Activated naive CD4-positive, alpha-beta T cell treated with anti-CD3 and anti-CD28 coated beads for 36 hours (primary cell): ENCODE measurements at places on chromosomes 7 and 10.

GRCh38 chr10:93138113-93138870 is 64.6 kb downstream of the CYP26A1 start:
- no peak for DNase-seq

DNA sequence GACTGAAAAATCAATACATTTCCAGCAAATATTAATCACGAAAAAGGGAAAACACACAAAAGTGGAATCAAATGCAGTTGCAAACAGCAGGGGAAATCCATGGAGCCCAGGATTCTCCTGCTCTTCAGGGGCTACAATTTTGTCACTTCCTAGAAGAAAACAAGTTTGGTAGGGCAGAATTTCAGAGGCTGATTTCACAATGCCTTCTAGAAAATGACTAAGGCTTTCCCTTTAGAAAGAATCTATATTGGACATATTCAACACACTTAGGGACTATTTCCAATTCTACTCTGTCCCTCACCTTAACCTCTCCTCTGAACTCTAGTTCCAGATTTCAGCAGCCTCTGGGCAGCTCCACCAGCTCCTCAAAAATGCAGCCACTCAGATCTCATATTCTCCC is 111.3 kb downstream of the HECTD2 start:
- DNase-seq, result no peak

GRCh38 chr10:102630663-102631062 is 13.6 kb upstream of the TRIM8 start:
- no peak for DNase-seq

DNA sequence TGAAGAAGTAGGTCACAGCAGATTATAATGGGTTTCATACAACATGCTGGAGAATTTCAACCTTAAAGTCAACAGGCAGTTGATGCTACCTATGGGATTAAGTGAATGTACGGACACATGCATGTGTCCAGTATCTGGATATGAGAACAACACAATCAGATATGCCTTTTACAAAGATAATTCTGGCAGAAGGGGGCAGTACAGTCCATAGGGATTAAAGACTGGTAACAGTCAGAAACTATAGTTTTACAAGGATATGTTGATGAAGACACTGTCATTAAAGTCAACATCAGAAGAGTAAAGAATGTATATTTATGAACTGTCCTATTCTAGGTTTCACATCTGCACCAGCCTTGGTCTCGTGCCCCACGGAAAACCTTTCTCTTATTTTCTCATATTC is 41.5 kb downstream of the ANKMY2 start:
- DNase-seq, result no peak

DNA sequence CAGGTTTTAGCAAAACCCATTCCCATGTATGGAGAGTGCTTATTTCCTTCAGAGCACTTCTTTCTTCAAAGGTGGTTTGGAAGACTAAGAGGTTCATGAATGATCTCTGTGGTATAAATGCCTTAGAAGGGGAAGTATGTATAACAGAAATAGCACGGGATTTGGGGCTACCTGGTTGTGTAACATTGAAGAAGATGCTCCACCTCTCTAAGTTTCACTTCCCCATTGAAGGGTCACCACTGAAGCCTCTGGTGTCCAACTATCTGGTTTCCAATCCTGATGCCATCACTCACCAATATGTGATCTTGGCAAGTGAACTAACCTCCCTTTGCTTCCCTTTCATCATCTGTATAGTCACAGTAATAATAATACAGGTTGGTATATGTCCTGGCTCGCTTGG is 37.2 kb downstream of the CYCS start:
- no peak for DNase-seq
